ENCODE measurements at places on chromosomes 6 and 20.

DNA sequence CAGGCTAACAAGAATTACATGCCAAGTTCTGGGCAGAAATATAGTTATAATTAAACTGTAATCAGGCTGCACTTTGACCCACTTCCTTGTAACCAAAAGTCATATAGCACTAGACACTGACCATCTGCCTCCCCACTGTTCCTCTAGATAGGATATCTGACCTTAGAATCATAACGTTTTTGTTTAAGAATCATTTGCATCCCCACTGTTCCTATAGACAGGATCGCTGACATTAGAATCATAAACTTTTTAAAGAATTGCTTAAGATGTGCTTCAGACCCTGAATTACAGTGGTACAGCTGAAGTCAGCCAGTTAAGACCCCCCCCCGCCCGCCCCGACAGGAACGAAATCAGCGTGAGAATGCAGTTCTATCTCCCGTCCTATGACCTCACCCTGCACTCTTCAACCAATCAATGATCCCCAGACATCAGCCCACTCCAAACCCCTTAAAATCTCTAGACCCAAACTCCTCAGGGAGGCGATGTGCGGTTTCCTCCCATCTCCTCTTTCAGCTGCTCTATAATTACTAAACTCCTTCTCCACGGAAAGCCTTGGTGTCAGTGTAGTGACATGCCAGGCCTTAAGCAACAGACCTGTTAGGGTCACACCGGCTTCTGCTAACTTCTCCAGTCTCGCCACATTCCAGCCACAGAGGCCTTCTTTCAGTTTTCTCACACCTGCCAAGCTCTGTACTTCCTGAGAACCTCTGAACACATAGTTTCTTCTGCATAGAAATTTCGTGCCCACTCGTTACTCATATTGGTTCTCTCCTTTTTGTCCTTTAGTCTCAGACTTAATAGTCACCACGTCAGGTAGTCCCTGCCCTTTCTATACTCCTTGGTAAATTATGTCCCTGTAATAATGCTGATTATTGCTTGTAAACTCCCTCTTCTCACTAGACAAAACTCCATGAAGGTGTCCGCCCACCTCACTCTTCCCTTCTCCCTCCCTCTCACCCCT lies 93.5 kb downstream of the DTNBP1 start:
- DNase-seq: no peak

- DNase-seq: no peak
Measured at GRCh38 chr6:43171707-43172103, 636 bp downstream of the SRF start.

- DNase-seq: no peak
Measured at GRCh38 chr6:111802015-111802414, 71.2 kb downstream of the FYN start.

GRCh38 chr6:13272131-13273046 lies 55.9 kb downstream of the TBC1D7 start:
- no peak for DNase-seq

- DNase-seq: no peak
Measured at GRCh38 chr6:16698997-16699868, 62.0 kb downstream of the ATXN1 start.

DNA sequence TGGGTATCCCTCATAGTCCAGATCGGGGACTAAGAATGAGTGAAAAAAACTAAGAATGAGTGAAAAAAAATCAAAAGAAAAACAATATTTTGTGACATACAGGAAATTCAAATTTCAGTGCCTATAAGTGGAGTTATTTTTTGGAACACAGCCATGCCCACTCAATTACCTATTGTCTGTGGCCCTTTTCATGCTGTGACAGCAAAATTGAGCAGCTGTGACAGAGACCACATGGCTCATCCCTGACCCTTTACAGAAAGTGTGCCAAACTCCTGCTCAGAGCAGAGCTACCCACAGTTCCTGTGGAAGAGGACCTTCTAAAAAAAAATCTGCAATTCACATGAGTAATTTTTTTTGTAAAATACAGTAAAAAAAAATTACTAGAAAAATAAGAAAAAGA lies 1.4 kb downstream of the NCR2 start:
- DNase-seq: no peak
